ENCODE measurements at places on chromosomes 11 and 22.

- DNase-seq = no peak
Observed at GRCh38 chr11:102111011-102111786, 952 bp downstream of the YAP1 start.

GRCh38 chr11:35376613-35377012 lies 42.7 kb downstream of the SLC1A2 start:
- DNase-seq = no peak

GRCh38 chr11:95897731-95898130 lies 26.2 kb downstream of the MTMR2 start:
- no peak for DNase-seq

GRCh38 chr11:99316776-99317520 lies 296.2 kb downstream of the CNTN5 start:
- DNase-seq = no peak

DNA sequence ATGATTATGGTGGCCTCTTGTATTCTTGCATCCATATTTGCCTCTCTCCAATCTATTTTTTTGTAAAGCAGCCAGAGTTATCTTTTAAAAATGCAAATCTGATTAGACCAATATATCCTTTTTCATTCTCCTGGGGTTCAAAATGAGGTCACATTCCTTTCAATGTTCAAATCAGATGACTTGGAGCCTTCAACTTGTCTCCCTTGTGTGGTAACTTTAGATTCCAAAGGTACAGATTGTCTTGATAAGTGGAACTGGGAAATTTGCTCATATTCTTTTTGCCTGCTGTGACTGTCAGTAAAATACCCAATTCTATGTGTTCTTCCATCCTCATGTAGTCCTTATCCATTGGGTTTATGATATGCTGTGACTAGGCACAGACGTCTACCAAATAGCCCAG lies 15.1 kb upstream of the CAPRIN1 start:
- DNase-seq = no peak

DNA sequence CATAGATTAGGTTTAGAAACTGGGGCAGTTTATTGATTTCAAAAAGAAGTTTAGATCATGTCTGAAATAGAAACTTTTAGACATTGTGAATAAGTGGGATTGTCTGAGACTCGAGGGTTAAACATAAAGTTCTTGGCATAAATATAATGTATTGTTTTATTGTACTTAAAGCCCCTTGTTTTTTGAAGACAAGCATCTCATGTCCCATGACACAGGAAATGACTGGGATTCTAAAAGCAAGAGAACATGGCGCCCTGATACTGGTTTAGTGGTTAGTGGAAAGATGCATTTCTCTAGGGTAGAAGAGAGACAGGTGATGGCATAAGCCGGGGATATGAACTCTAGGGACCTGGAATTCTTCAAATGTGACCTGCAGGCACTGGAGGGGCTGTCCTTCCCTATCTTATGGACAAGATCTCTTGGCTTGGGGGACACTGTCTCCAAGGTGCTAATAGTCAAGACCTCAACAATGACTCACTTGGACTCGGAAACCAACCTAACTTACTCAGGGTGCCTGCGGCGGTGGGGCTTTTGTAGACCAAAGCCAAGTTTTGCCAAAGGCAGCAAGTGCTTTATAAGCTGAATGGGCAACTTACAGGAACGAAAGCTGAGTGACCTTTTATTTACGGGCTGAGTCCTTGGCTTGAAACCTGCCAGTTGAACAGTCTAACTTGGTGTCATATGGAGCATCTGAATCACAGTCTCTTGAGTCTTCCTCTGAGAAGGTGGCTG lies 48.2 kb downstream of the UBASH3B start:
- no peak for DNase-seq

- peak; percentile 71 for DNase-seq
Observed at GRCh38 chr11:120210626-120211521, at the start of gene OAF. Gene OAF, plus strand, starts transcription at chr11:120211032. Its CDS starts 248 bp downstream, at chr11:120211280.

GRCh38 chr11:66858186-66858938 lies 1.5 kb downstream of the LRFN4 start:
- DNase-seq = no peak

DNA sequence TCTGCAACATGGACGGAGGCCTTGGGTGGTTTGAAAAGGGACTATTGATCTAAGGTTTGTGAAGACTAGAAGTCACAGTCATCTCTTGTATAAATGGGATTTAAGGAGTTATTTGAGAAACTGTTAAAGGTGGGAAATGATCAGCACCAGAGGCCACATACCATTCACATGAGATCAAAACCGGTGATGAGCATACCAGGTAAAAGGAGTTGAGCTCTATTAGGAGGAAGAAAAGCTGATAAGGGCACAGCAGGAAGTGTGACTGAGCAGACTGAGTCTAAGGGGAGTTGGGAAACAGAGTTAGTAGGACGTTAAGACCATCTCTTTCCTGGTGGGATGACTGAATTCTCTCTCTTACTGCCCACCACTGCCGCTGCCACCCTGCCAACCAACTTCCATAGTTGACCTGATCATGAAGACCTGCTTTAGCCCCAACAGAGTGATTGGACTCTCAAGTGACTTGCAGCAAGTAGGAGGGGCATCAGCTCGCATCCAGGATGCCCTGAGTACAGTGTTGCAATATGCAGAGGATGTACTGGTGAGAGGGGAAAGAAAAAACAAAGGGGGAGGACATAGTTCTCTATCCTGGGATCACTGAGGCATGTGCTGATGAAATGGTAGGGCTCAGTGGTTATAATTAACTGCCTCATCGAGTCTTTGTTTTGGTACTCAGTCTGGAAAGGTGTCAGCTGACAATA lies 7.6 kb downstream of the EIF3F start:
- no peak for DNase-seq

- DNase-seq = no peak
Observed at GRCh38 chr11:28144808-28145207, 36.6 kb downstream of the METTL15 start.

DNA sequence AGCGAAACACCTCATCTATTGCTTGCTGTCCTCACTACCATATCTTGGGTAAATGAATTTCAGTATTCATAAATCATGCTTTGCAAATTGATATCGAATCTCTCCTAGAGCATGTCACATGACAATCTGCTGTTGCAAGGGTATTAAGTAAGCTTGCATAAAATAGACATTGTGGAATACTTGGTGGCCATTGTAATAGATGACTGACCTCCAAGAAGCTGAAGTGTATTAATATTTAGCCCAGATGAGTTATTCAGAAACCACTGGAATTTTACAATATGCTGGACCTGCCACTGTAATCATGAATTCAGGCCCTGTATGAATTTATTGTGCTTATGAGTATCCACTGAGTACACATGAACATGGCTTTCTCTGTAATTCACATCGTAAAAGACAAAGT lies 289.7 kb upstream of the ARHGAP42 start:
- no peak for DNase-seq

GRCh38 chr11:11306855-11307254 lies 46.2 kb downstream of the CSNK2A3 start:
- no peak for DNase-seq

DNA sequence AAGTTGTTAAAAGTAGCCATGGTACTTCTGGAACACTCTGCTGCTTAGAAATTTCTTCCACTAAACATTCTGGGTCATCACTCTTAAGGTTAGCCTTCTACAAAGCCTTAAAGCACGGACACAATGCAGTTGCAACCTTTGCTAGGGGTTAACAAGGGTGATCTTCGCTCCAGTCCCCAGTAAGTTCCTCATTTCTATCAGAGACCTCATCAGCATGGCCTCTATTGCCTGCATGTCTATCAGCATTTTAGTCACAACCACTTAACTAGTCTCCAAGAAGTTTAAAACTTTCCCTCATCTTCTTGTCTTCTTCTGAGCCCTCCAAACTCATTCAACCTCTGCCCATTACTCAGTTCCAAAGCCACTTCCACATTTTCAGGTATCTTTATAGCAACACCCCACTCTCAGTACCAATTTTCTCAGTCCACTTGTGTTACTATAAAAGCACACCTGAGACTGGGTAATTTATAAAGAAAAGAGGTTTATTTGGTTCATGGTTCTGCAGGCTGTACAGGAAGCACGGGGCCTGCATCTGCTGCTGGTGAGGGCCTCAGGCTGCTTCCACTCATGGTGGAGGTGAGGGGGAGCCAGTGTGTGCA lies 48.7 kb upstream of the TH start:
- DNase-seq = no peak

- peak; percentile 17 for DNase-seq
Observed at GRCh38 chr11:61587541-61587941, 6.7 kb upstream of the SYT7 start.

- no peak for DNase-seq
Observed at GRCh38 chr22:27019827-27020226, 362.4 kb downstream of the MIAT start.

DNA sequence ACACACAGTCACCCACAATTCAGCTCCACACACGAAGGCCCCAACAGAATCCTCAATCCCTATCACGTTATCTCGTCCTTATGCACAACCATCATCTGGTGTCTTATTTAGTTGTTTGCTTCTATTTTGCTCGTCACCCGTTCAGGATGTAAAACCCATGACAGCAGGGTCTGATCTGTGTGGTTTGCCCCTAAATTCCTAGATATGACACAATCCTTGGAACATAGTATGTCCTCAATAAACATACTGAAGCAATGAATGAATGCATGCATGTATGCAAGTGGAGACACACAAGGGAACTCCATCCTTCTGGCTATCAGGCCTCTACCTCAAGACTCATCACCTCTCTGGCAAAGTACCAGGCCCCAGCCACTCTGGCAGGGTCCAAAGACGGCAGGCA lies 20.2 kb downstream of the STARD10 start:
- DNase-seq = no peak

GRCh38 chr11:124183068-124183467 lies at the start of gene OR10D3:
Gene OR10D3, plus strand, starts transcription at chr11:124183345. Its CDS starts 1,925 bp downstream, at chr11:124185270.
- DNase-seq = no peak

DNA sequence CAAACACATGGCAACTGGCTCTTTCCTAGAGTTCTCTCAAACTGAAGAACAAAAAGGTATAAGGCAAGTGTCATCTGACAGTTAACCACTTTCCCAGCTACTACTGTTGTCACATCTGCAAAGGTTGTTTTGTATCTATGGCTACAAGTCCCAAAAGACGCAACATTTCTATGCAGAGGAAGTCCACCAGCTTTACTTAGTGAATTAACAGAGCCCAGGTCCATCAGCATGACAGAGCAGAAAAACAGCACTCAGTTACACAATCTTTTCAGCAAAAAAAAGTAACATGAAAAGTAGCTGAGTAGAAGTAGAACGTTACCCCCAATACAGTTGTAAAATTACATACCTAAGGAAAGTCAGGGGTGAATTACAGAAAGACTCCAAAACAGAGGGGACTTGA lies 12.1 kb downstream of the CPSF7 start:
- DNase-seq = no peak

DNA sequence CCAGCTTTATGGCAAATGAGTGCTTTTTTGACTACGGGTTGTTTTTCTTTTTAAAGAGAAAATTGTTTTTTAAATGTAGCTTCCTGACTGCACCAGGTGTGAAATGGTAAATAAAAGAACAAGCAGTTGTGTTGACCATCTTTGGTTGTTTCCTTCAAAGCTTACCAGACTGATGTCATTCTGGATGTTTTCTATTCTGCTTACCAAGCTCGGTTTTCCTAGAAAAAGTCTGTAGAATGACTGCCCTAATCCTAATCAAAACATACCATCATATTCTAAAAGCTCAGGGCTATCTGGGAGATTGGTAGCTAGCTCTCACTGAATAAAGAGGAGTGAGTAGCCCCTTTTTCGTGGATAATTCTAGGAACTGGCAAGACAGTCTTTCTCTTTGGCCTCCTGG lies 77.7 kb downstream of the GAB2 start:
- DNase-seq = no peak

DNA sequence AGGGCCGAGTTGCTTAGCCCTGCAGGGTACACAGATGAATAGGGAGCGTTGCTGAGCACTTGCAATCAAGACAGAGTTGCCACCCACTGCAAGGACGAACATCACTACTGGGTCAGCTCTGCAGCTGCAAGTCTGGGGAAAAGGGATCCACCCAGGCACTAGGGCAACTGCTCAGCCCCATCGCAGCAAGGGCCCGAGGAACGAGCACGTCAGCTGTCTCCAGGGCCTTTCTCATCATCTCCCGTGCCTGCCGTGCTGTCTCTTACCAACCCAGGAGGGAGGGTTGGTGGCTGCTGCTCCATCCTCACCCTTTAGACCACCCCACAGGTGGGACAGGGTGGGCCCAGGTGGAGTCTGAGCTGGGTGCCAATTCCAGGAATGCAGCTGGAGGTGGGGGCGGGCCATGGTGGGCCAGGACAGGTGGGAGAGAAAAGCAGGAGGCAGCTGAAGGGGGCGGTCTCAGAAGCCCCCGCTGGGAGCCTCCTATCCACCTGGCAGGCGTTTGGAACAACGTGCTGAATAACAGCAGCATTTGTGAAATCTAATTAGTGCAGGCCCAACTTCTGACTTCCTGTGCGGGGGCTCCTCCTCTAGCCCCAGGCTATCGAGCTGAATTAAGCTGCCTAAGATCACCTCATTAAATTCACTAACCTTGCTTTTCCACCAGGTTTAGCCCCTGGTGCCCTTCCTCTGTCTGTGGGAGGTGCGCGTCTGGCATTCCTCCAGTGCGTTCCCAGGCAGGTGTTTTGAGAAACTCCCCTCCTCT lies 252.5 kb downstream of the ST3GAL4 start:
- DNase-seq = no peak

GRCh38 chr11:25211635-25212254 lies 714.9 kb downstream of the LUZP2 start:
- DNase-seq = no peak

DNA sequence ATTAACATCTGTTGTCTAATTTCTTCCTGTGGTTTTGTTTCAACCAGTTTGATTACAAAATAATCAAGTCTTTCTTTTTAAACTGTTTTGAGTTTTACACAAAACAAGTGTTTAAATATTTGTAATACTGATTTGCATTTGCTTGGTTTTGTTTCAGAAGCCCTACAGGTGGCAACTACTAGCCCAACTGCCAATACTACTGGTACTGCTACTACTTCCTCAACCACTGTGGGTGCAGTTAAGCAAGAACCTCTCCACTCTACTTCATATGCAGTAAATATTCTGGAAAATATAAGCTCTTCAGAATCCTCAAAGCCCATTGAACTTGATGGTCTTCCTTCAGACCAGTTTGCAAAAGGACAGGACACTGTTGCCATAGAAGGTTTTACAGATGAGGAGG lies 61.1 kb downstream of the QSER1 start:
- DNase-seq = no peak

- no peak for DNase-seq
Observed at GRCh38 chr11:16841984-16842383, 103.5 kb downstream of the C11orf58 start.

- DNase-seq = no peak
Observed at GRCh38 chr11:16114978-16115871, 241.1 kb downstream of the SOX6 start.

- no peak for DNase-seq
Observed at GRCh38 chr22:29750559-29751538, 16.0 kb downstream of the ZMAT5 start.

GRCh38 chr11:83319346-83319745 lies 33.2 kb upstream of the CCDC90B start:
- no peak for DNase-seq

DNA sequence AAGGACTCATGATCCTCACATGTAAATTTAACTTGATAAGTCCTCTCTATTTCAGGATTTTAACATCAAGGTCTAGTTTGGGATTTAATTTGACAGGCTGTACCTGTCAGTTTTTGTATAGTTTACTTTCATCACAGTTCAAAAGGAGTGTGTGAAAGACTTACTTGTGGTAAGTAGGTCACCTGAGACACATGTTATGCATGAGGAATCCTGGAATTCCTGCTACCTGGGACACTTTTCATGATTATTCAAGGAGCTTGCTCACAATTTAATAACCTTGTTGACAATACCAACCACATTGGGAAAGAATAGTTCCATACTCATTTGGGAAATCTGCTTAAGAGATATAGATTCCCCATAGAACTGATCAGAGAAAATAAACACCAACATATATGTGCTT lies 15.8 kb upstream of the SLC36A4 start:
- DNase-seq = no peak

GRCh38 chr22:38397189-38398085 lies 57.6 kb downstream of the KCNJ4 start:
- no peak for DNase-seq
